Ascending aorta (tissue), 2 donors: ENCODE measurements at places on chromosomes 11 and 22.

DNA sequence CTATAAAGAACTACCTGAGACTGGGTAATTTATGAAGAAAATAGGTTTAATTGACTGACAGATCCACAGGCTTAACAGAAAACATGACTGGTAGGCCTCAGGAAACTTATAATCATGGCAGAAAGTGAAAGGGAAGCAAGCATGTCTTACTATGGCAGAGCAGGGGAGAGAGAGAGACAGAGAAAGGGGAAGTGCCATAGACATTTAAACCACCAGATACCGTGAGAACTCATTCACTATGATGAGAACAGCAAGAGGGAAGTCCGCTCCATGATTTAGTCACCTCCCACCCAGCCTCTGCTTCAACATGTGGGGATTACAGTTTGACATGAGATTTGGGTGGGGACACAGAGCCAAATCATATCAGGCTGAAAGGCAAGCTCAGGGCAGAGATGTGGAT lies 327.1 kb upstream of the DDI1 start:
- no peak for DNase-seq

DNA sequence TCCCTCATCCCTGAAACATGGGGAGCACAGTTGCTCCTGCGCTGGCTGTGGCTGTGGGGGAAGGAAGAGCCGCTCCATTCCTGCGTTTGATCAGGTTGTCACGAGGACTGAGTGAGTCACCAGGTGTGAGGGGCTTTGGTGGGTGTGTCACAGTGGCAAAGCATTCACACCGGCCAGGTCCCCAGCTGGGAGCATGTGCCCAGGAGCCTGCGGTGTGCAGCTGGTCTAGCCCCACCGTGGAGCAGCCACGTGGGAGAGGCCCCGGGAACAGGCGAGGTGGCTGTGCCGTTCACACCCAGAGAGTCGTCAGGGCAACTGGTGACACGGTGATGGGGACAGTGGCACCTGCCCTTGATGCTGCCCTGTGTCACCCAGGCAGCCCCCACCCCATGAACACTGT lies 47.6 kb upstream of the PPARA start:
- DNase-seq: no peak

DNA sequence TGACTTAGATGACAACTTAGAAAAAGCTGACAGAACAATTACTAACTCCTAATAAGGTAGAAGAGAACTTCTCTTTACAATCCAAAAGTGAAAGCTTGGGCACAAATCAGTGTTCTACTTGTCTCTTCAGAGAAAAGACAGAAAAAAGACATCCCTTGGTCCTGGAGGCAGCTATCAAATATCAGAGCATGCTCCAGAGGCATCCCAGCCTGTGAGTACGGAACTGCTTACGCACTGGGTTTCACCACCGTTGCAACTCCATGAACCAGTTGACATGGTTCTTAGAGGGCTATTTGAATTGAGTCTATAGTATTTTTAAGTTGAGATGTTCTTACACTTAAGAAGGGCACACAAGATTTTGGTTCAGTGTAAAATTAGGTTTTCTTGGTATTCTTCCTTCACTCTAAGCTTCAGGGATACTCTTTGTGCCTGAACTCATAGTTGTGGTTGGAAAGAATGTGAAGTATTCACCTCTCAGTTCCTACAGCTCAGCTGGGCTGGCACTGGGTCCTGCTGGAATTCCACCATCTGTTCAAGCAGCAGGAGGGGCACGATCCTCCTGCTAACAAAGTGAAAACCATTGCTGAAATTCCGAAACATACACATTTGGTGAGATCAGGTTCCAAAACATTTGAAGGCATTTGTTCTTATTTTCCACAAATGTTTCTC lies 6.3 kb downstream of the AKIP1 start:
- no peak for DNase-seq

DNA sequence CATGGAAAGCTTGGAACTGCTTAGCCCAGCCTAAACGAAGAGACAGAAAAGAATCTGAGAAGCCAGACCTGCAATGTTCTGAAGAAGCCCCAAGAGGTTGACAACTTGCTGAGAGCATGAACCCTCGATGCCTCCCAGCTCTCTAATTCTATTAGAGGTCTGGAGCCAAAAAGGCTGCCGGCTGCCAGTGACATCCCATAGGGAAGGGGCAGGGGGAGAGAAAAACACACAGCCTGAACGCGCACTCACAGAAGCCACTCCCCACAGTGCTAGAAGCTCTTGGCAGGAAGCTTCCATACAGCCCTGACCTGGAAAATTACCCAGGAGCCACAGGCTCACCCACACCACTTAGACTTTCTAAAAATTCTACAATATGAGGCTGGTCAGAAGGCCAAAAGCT lies 18.3 kb downstream of the POLDIP3 start:
- DNase-seq: no peak

- peak; percentile 63 for DNase-seq
These were observed 61.9 kb downstream of the MED15 start for GRCh38 chr22:20569059-20570058.

- DNase-seq: no peak
These were observed 11.9 kb downstream of the C11orf21 start for GRCh38 chr11:2289859-2290258.

DNA sequence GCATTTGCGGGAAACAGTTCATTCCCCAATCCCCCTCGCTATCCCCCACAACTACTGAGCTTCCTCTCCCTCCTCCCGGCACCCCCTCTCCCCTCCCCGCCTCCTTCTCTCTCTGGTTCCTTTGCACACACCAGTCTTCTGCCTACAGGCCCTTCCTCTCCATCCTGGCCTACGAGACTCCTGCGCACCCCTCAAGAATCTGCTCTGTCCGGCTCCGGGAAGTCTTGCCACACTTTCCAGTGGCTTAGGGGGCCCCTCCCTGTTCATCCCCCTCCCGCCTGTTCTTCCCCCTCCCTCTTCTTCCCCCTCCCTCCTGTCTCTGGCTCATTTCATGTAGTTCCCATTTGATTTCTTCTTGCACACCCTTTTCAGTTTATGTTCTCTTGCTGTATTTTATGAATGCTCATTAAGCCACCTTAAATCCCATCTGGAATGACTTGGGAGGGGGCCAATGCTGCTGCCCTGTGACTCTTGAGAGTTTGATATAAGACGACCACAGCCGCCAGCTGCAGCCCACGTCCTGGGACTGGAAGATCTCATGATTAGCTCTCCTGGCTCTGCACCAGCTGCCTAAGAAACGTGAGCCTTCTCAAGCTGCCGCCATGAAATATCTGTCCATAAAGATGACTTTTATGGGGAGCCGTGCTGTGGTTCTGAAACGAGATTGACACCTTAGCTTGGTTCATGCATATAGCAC lies 50.9 kb downstream of the RPS6KA4 start:
- DNase-seq: no peak

GRCh38 chr22:44031158-44031952 lies 7.3 kb downstream of the PARVB start:
- DNase-seq: no peak

- DNase-seq: peak; percentile 77
These were observed 5.7 kb downstream of the FTH1 start for GRCh38 chr11:61961570-61962212.

GRCh38 chr11:86738568-86738967 lies 61.8 kb upstream of the PRSS23 start:
- no peak for DNase-seq

DNA sequence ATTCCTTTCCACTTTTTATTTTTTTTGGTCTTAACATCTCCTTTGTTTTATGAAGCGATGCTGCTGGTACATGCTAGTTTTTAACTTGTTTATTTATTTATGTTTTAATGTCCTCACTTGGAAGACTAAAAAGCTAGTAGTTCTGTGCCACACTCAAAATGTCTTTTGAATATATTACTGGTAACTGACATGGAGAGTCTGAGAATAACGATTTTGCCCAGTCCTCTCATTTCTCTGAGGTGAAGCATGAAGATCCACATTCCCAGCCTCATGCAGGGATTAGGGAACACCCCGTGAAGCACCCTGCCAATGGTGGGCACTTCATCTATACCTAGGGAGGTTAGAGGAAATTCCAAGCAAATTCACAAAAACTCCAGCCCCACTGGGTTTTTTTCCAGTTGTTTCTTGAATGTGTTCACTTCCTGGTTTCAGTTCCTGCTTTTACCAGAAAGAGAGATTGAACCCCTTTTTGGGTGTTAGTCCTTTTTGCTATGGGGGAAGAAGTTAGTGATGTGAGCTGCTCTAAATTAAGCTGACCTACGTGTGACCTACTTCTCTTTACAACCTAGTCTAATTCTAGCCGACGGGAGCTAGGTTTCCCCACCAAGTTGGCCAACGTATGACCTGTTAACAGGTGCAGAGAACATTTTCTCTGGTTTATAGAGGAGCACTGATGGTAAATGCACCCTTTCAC lies 106.1 kb downstream of the SLC1A2 start:
- no peak for DNase-seq

DNA sequence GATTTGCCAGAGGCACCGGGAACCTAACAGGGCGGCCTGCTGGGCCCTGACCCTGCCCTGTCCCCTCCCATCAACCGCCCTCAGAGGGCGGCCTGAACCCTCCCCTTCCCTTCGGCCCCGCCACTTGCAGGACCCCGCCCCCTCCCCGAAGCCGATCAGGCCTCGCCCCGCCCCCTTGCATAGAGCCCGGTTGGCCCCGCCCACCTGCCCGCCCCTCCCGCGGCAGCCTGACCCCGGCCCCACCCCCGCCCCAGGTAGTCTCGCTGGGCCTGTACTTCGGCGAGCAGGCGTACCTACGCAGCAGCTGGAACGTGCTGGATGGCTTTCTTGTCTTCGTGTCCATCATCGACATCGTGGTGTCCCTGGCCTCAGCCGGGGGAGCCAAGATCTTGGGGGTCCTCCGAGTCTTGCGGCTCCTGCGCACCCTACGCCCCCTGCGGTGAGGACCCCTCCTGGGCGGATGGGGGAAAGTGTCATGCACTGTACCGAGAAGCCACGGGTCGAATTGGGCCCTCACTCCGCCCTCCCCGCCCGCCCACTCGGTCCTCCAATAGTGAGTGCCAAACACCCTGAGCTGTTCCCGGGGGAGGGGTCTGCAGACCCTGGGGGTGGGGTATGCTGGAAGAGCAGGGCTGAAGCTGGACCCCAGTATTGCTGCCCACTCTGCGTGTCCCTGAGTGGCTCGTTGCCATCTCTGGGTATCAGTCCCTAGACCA lies 94.1 kb downstream of the CACNA1I start:
- no peak for DNase-seq

GRCh38 chr22:50192436-50193204 lies 6.9 kb downstream of the TRABD start:
- DNase-seq: no peak

DNA sequence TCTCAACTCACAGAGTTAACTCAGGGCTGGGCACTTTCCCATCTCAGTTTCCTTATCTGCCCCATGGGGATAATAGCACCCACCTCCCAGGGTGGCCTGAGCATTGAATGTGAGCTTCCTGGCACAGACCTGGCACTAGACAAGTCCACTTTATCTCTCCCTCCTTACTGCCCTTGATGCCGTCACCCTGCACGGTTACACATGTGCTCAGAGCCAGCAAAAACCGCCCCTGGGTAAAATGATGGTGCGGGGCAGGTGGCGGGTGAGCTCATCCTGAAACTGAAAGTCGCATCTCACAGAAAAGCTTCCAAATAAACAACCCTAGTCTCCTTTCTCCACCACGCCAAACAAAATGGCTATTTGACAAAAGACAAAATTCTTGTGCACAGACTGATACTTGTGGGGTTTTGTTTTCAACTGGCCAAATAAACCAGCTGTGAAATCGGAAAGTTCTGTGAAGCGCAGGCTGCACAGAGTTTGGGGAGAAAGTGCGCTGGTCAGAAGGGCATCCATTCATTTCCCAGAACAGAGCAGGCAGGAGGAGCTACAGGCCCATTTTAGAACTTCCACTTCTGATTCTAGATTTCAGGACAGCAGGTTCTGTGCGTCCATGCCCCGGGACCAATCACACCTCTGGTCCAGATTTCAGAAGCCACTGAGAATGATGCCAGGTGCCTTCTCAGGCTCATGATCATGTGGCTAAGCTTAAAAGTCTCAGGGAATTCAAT lies 138.1 kb downstream of the SHANK2 start:
- no peak for DNase-seq

GRCh38 chr11:45322891-45323600 lies 36.9 kb upstream of the SYT13 start:
- no peak for DNase-seq

GRCh38 chr22:39316440-39317083 lies 2.9 kb downstream of the RPL3 start:
- no peak for DNase-seq

- DNase-seq: no peak
These were observed 5.8 kb downstream of the VSTM5 start for GRCh38 chr11:93844568-93844967.

DNA sequence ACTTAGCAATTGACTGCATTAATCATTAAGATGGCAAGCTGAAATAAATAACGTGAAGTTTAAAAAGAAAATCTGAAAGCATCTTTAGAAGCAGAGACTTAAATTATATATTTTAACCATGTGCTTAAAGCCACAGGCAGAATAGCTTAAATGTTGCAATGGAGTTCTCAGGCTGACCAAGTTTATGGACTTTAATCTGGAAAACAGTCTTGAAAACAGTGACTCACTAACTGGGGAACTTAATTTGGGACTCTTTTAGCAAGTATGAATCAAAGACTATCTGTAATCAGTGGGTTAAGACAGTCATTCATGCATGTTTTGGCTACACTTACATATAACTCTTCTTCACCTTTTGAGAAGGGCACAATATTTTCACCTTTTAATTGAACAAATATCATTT lies 12.6 kb upstream of the GLYATL1 start:
- DNase-seq: no peak

GRCh38 chr11:17498475-17498874 lies 21.8 kb upstream of the ABCC8 start:
- DNase-seq: no peak

- DNase-seq: no peak
These were observed 33.1 kb downstream of the ARAP1 start for GRCh38 chr11:72719144-72719543.

DNA sequence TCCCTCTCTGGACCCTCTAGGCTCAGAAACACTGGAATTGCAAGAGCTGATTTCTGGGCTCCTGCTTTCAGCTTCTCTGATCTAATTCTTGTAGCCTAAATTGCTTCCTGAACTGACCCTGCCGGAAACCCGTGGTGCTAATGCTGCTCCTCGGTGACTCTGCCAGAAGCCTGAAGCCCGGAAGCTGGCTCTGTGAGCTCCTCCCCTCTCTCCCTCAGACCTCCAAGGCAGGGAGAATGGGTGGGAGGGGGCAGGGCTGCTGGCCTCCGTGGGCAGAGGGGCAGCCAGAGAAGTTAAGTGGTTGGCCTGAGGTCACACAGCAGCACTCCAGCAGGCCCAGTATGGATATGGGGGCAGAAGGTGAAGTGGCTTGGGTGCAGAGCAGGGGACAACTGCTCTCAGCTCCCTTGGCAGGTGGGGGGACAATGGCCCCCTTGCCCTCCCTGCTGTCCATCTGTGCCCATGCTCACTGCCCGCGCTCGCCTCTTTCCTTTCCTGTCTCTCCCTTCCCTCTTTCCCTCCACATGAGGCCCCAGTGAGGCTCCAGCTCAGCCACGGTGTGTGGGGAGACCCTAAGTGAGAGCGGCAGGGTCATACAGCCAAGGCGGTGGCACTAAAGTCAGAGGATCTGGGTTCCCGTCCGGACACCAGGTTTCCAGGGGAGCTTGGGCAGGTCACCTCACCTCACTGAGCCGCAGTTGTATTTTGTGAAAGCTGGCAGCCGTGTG lies 16.2 kb downstream of the CAPN5 start:
- peak; percentile 26 for DNase-seq

GRCh38 chr11:1757861-1758610 lies 5.7 kb downstream of the CTSD start:
- DNase-seq: no peak

- DNase-seq: no peak
These were observed 203.1 kb downstream of the RAB38 start for GRCh38 chr11:87972133-87972532.

GRCh38 chr11:100174881-100175280 lies 512.2 kb upstream of the ARHGAP42 start:
- no peak for DNase-seq

- DNase-seq: no peak
These were observed 44.6 kb downstream of the IGF2 start for GRCh38 chr11:2094354-2095197.
